Effector memory CD8-positive, alpha-beta T cell (primary cell): ENCODE measurements at places on chromosomes 12 and 14.

- no peak overlapping the region for H3K27ac ChIP-seq
- no peak for DNase-seq
- peaks cover 7% of the 10 kb centered on the region for H3K27me3 ChIP-seq
- H3K36me3 ChIP-seq = no peaks in the 10 kb centered on the region
Measured at GRCh38 chr12:5232291-5232690, 188.6 kb downstream of the KCNA5 start.

DNA sequence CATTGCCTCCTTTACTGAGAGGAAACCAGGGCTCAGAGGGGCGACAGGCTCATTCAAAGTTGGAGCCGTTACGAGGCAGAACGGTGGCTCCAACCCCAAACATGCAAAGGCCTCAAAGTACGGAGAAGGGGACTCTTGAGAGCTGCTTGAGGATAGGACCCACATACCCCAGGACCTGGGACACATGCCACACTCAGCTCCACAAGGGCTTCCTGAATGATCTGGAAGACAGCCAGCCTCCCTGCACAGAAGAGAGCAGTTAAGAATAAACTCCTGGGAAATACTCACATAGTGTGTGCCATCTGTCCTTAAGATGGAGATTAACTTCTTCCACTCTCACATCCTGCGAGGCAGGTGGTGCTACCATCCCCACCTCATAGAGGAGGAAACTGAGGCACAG, 26.6 kb upstream of the NXPH4 start:
- H3K4me3 ChIP-seq = no peak overlapping the region
- H3K27me3 ChIP-seq = no peaks in the 10 kb centered on the region
- no peaks in the 10 kb centered on the region for H3K4me1 ChIP-seq
- no peak for DNase-seq
- peaks cover 4% of the 10 kb centered on the region for H3K36me3 ChIP-seq
- no peak overlapping the region for H3K27ac ChIP-seq

- no peaks in the 10 kb centered on the region for H3K27me3 ChIP-seq
- no peak for DNase-seq
- H3K4me3 ChIP-seq = no peak overlapping the region
Measured at GRCh38 chr14:26938054-26938453, 340.2 kb upstream of the NOVA1 start.

GRCh38 chr12:30882706-30883105, 43.8 kb upstream of the TSPAN11 start:
- H3K4me1 ChIP-seq = no peaks in the 10 kb centered on the region
- DNase-seq = no peak
- H3K36me3 ChIP-seq = no peaks in the 10 kb centered on the region
- no peak overlapping the region for H3K4me3 ChIP-seq
